ENCODE measurements at places on chromosomes 11 and 22. TPM values are rescaled to one million over a fixed set of nuclear protein-coding genes. Genes with fewer than 3 reads are reported as not detected.

Gene KCTD14
- total RNA-seq = 0.22 TPM

Gene SBF2
- total RNA-seq = 15.8 TPM

Gene TSGA10IP
- total RNA-seq = not detected

Gene CCDC73
- total RNA-seq = 0.14 TPM

Gene PHF5A
- 51.0 TPM for total RNA-seq

Gene SHANK2
- total RNA-seq = not detected

Gene NRIP3
- total RNA-seq = 1.4 TPM

Gene SMC1B
- total RNA-seq = 2.5 TPM

Gene RFPL2
- total RNA-seq = not detected

Gene OR8H2
- not detected for total RNA-seq

Gene GGTLC2
- not detected for total RNA-seq

Gene GDPD4
- total RNA-seq = not detected

Gene NXPE4
- total RNA-seq = not detected

Gene HBG2
- not detected for total RNA-seq

Gene PHETA2
- 3.3 TPM for total RNA-seq

Gene RFPL3
- total RNA-seq = not detected

Gene ZBED4
- 21.0 TPM for total RNA-seq

Gene ESAM
- total RNA-seq = 0.97 TPM

Gene PACS1
- total RNA-seq = 162 TPM

Gene LDLRAD3
- 0.09 TPM for total RNA-seq

Gene OR52I2
- total RNA-seq = not detected

Gene MOGAT2
- not detected for total RNA-seq

Gene CCDC15
- total RNA-seq = 5.9 TPM

Gene SPON1
- 3.8 TPM for total RNA-seq

Gene FXYD6
- 0.31 TPM for total RNA-seq

Gene CCDC83
- total RNA-seq = not detected

Gene IL10RA
- total RNA-seq = 304 TPM

Gene FGF3
- total RNA-seq = not detected

Gene OR8D4
- not detected for total RNA-seq

Gene KRTAP5-7
- not detected for total RNA-seq
